Suppressor macrophage (primary cell): ENCODE measurements at places on chromosomes 13 and 19.

DNA sequence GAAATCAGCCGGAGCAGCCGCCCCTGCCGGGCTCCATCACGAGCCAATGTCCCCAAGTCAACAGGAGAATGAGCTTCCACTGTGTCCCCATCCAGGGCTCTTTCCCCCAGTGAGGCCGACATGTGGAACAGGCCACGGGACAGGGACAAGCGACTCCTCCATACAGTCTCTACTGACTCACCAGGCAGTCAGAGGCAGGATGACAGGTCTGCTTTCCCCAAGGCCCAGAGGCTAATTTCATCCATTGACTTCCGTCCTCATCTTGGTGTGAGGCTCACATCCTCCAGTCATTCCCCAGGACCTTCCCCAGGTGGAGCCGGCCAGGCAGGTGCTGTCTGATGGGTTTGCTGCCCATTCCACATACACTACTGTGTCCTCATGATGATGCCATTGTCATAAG, 3.5 kb downstream of the CEACAM6 start:
- no peak for DNase-seq

DNA sequence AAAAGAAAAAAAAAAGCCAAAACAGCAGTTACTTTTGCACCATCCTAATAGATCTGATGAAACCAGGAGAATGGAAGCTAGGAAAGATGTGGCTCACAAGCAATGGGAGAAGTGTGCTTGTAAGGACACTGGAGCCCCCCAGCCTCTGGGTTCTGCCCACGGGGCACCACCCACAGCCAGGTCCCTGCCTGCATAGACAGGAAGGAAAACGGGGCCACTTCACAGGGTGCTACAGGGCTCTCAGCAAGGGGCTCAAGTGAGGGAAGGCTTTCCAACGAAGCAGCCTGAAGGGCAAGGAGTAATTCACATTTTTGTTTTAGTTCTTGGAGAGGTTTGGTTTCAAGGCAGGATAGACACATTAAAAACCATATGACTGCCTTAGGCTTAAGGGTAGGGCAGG, 42.7 kb downstream of the BRD4 start:
- DNase-seq, result no peak

DNA sequence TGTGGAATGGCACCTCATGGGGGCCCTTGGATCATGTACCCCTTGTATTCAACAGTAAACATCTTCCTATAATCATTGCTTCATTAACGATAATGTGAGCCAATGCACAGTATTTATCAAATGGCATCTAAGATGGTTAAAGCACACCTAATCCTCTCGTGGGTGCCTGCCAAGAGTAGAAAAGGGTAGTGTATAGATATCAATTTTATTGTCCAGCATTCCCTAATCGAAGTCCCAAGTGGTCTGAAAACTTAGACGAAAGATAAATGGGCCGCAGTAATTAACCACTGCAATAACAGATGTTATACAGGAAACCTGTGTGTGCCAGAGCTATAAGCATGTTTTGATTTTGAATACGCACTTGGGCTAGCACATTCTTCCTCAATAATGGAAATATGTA, 667 bp upstream of the MBNL2 start:
- no peak for DNase-seq

- DNase-seq, result peak; percentile 84
These were observed 25.8 kb downstream of the LACC1 start for GRCh38 chr13:43905435-43906031.

DNA sequence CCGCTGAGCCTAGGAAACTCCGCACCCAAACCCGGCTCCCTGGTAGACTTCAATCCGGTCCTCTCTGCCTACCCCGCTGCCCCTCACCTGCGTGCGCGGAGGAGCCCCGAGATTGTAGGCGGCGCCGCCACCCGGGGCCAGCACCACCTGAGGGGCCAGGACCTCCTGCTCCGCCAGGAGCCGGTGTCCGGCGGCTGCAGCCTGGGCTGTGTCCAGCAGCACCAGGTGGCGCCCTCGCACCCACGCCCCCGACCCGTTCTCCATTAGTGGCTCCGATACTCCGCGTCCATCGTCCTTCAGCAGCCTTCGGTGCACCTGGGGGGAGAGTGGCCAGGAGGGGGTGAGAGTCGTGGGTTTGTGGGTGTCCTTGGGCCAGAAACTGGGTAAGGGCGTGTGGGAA, 18.5 kb downstream of the MAN2B1 start:
- no peak for DNase-seq

DNA sequence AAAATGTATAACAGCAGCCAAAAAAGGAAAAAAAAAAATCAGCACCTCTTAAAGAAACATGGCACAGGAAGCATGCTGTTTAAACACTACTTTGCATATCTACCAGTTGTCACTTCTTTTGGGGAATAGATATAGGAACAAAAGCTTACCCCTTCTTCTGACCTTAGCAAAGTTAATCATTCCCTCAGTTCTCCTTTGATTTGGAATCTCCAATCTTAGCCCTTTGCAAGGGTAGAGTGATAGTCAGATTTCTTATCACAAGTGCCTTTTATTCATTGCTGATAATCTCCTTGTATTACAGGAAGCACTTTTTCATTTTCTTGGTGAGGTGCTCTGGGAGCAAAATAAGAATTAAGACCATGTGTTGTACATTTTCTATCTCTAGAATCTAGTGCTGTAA, 1327.6 kb downstream of the OLFM4 start:
- no peak for DNase-seq

DNA sequence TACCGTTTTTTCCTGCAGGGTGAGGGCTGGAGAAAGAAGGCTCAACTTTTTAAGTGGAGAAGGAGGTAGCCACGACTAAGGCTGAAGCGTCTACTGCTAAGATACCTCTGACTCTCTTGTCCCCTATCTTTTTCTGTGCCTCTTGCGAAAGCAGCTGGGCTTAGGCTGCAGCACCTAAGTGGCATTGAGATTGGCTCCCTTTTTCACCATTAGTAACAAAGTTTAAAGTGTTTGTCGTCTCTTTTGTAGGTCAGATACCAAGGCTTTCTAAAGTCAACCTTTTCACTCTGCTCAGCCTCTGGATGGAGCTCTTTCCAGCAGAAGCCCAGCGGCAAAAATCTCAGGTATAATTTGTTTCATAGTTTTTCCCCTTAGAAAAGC, 887 bp downstream of the CDADC1 start:
- DNase-seq, result peak; percentile 5

GRCh38 chr19:28961772-28962500, 251.0 kb downstream of the UQCRFS1 start:
- no peak for DNase-seq

- peak; percentile 72 for DNase-seq
These were observed 28.5 kb upstream of the NPAS1 start for GRCh38 chr19:46990991-46991676.

GRCh38 chr19:47303966-47304365, 5.7 kb upstream of the C5AR1 start:
- DNase-seq, result no peak

DNA sequence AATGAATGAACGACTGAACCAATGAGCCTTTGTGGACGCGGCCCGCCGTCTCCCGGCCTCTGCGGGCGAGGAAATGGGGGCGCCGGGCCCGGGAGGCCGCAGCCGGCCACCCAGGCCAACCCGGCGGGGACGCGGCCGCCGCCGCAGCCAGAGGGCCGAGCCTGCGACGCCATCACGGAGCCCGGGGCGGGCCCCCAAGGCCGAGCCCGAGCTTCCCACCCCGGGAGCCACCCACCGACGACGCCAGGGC, 216 bp downstream of the SUGP2 start:
- DNase-seq, result no peak

GRCh38 chr13:79445968-79446645, 34.8 kb upstream of the NDFIP2 start:
- no peak for DNase-seq

DNA sequence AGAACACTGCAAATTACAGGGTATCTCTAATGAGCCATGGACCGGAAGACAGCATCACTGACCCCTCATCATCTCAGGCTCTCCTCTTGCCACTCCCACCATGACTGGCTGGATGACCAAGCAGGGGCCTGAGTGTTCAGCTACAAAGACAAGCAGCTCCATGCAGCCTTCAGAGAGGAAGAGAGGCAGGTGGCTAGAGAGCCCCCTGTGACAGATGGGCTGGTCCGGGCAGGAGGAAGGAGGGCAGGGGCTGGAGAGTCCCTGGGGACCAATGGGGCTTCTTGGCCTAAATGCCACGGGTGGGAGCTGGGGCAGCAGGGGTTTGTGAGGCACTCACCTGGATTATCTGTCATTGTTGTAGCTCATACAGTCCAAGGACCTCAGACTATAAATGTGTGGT, 12.8 kb upstream of the RASA3 start:
- no peak for DNase-seq

GRCh38 chr19:10747271-10747670, 29.4 kb downstream of the DNM2 start:
- DNase-seq, result no peak

DNA sequence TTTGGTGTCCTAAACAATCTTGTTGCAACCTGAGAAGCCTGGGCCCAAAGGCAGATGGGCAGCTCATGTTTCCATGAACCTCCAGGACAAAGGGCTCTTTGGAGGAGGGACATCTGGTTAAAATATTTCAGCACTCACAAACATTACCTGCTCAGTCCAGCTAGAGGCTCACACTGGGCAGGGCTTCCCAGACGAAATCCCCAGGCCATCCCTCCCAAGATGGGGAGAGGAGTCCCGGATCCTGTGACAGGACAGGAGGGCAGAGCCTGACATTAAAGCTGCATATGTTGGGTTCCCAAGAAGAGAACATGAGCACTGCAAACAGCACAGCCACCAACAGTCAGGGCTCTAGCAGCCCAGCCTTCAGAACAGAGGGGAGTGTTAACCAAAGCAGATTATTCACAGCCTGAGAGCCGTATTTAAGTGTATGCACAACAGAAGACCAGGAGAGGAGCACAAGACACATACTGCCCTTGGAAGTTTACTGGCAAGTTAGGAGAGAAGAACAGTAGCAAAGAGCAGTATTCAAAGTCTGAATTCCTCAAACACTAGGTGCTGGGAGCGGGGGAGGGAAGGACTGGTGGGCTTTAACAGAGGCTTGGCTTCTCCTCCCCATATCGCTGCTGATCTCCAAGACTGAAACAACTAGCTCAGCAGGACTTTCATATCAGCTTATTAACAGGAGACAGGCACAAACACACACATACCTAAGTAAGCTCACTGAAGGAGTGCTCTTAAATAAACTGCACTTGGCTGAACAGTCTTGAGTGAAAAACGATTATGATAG, 12.3 kb downstream of the ATP7B start:
- no peak for DNase-seq

GRCh38 chr19:22622020-22622419, 12.1 kb upstream of the ZNF492 start:
- DNase-seq, result no peak

DNA sequence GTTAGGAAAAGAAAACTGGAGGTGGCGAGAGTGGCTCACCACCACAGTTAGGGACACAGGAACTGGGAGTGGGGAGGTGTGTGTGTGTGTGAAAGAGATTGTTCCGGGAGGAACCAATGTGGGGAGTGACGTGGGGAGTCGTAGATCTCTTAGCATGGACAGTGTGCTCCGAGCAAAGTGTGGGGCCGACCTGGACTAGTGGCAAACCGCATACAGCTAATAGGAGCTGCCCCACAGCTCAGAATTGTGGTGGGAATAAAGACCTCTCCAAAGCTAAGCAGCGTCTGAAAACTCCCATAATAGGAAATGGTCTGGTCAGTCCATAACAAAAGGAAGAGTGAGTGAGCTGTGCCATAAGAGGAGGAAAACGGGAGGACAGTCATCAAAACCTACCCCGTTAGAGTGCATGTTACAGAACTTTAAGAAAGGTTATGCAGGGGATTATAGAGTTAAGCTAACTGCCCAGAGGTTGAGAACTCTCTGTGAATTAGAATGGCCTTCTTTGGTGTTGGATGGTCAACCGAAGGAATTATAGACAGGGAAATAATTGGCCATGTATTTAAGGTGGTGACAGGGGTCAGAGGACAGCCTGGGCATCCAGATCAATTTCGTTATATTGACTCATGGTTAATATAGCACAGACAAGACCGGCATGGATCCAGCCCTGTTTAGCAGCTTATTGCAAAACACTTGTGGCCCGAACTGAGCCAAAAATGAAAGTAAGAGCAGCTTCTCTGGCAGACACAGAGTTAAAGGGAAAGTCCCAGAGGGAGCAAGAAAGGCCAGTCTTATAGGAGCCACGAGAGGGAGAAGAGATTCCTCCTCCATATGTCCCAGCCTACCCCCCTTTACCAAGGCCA, 8.9 kb upstream of the SLC15A1 start:
- DNase-seq, result no peak

DNA sequence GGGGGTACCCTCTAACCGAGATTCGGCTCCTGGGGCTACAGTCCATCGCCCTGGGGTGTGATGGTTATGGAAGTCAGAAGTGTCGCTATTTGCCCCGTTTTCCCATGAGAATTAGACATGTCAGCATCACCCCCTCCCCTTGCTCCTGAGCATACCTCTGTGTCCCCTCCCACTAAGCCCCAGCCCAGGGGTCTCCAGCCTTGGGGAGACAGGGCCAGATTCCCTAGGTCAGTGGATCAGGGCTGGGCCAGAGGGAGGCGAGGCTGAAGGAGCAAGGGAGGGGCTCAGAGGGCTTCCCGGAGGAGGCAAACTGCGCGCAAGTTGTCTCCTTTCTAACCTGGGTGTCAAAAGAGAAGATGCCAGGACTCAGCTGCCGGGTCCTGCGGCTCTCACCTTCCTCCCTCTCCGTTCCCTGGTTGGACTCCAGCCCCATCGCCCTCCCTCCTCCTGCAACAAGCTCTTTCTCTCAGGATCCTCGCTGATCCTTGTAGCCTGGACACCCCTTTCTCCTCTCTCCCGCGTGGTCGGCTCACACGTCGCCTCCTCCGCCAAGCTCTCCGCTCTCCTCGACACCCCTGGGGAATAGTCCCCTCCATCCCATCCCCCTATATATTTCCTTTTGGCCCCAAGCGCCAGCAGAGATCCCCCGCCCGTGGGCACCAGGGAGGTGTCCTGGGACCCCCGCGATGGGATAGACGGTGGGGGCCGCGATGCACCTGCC, 459 bp upstream of the TMEM59L start:
- no peak for DNase-seq

DNA sequence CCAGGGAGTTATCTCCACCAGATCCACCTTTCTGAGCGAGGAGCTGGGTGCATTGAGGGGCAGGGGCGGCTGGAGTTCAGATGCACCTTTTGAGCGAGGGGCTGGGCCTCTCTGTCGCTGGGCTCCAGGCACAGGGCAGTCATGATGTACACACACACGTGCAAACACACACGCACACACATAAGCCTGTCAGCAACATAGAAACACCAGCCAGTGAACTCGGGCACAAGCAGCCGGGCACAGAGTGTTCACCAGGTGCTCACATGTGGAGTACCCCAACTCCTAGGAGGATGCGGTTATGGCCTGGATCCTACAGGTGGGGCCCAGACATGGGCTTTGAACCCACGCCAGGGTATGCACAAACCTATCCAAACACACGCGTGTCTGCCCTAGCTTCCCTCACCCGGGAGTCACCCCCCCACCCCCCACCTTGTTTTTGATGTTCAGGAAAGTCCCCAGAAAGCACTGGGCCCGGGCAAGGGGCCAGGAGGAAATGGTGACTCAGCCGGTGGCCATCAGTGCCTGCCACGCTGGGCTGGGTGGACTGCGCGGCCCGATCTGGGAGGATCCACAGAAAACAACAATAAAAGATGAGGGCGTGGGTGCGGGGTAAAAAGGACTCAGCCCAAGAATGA, 13.3 kb downstream of the ARRDC2 start:
- peak; percentile 94 for DNase-seq

- peak; percentile 9 for DNase-seq
These were observed 88.8 kb downstream of the ING1 start for GRCh38 chr13:110802260-110802659.
